Femur (tissue), 1 donor: ENCODE measurements at places on chromosomes 7 and 10.

- DNase-seq = no peak
Measured at GRCh38 chr7:137633133-137633532, 213.6 kb downstream of the DGKI start.

DNA sequence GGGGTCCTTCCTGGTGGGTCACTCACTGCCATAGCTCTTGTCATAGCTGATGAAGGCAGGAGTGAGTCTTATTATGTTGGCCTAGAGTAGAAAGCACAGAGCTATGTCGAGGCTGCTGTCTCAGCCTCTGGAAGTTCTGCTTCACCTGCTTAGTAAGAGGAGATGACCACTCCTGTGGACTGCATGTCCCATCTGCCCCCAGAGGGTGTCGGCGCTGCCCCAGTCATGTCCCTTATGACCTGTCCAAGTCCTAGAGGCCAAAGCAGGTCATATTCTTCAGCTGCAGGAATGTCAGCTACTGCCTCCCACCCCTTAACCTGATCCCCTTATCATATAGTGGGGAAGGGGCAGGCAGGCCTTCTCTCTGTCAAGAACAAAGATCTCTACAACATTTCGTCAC lies 72.4 kb upstream of the AGK start:
- DNase-seq = no peak

GRCh38 chr10:112209684-112210131 lies 26.1 kb upstream of the GPAM start:
- DNase-seq = no peak

DNA sequence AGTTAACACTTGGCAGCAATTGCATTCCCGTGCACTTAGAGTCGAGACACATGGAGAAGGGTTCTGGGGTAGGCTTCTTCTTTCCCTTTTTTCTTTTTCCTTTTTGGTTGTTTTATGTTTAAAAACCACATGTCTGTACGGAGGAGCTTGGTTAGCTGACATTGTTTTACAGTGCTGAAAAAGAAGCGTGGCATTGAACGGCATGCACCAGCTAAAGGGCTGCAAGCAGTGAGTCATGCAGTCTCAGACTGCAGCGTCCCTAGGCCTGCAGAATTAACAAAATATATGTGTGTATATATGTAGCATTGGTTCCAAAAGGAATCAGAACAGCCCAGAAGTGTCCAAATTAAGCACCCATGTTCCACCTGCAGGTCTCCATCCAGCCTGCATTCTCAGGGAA lies 211.0 kb downstream of the TCF7L2 start:
- no peak for DNase-seq

DNA sequence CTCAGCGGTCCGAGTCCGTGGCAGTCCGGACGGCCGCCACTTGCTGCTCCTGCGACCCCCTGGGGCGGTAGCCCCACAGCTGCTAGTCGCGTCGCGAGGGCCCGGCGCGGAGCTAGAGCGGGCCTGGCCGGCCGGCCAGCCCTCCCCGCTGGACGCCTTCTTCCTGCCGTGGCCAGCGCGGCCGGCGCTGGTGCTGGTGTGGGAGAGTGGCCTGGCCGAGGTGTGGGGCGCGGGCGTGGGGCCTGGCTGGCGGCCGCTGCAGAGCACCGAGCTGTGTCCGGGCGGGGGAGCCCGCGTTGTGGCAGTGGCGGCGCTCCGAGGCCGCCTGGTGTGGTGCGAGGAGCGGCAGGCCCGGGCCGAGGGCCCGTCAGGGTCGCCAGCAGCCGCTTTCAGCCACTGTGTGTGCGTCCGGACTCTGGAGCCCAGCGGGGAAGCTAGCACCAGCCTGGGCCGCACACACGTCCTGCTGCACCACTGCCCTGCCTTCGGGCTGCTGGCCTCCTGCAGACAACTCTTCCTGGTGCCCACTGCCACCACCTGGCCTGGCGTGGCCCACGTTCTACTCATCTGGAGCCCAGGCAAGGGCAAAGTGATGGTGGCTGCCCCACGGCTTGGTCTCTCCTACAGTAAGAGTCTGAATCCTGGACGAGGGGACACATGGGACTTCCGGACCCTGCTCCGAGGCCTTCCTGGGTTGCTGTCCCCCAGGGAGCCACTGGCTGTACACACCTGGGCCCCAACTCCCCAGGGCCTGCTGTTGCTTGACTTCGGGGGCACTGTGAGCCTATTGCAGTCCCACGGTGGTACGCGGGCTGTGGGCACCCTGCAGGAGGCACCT lies 631 bp downstream of the HPS6 start:
- peak; percentile 45 for DNase-seq

GRCh38 chr7:43679210-43680068 lies 49.9 kb downstream of the COA1 start:
- no peak for DNase-seq

DNA sequence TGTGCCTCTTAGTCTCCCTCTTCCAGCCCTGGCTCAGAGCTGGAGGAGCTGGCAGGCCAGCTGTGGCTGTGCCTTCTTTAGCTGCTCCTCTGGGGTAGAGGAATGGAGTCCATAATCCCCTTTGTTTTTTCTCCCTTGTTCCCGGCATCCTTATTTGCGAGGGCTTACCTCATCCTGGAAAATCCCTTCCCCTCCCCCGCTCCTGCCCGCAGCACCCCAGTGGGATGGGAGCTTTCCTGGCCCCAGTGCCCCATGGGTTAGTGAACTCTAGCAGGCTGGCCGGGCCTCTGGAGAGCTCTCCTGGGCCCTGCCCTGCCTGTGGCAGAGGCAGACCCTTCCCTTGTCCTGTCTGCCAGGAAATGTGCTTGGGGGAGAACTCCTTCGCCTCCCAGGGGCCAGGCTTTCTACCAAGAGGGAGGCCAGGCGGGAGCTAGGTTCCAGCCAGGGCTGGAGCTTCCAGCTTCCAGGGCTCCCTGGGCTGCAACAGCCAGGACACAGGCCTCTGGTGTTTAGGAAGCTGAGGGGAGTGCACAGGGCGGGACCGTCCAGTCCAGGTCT lies 16.5 kb upstream of the TRIM8 start:
- peak; percentile 60 for DNase-seq

DNA sequence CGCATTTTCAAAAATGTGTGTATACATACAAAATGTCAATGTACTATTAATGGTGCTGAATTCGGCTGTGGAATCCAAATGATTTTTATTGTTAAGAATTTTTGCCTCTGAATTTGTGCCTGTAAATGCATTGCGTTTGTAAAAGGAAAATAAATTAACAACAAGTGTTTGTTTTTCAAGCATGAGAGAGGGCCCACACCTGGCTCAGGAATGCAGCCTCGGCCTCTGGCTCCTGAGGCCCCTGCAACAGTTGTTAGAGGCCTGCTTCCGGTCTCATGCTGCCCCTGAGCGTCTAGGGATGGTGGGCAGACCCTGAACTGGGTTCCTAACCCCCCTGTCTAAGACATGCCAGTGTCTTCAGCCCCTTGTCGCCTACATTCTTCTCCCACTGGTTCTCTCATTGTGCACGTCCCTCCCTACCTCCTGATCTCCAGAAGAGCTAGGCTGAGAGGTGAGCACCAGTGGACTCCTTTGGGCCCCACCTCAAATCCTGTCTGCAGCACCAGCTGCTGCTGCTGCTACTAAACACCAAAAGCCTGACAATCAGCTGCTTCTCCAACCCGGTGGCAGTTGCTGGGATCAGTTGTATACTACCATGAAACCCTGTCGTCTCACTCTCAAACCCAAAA lies 1.9 kb upstream of the BTBD16 start:
- DNase-seq = peak; percentile 14

- no peak for DNase-seq
Measured at GRCh38 chr10:62467527-62467926, 93.4 kb downstream of the ZNF365 start.

DNA sequence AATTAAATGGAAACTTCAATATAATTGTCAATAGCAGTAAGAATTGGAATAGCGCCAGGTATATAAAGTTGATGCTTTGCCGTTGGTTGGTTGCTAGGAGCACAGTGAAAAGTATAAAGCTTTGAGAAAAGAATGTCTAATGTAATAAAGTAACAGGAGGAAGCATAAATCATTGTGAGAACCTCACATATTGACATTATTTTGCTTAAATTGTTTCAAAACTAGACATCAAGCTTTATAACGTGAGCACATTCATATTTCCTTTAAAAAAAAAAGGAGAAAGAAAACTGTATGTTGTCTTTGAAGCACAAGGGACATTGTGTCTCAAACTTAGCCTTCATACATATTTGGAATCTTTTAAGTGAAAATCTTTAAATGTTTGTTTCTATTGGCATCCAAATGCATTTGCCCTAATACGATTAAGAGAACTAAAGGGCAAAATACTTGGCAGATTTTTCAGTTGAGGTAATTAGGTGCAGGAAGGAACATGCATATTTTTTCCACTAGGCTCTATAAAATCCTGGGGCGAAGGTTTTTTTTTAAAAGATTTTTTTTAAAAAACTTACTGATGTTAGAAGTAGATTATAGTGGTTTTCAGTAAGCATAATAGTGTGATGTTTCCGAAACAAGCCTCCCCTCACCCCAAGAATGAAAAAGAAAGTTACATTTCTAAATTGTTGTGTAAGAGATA lies 92.4 kb downstream of the ARID5B start:
- DNase-seq = no peak

DNA sequence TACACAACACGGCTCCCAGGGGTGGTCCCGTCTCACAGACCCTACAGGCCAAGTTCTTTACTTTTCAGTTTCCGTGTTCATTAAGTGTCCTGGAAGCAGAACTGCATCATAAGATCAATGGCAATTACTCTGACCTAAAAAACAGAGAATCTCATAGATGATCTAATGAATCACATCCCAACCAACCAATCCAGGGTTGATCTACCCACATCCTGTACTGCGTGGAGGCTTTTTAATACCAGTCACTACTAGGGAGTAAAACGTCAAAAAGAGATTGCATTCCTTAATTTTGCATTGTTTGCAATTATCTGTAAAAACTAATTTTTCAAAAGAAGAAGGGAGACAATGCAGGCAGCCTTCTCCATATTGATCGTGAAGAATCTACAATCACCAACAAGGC lies 72.6 kb downstream of the PARD3 start:
- DNase-seq = no peak

- no peak for DNase-seq
Measured at GRCh38 chr10:23886355-23886754, 322.6 kb upstream of the KIAA1217 start.

GRCh38 chr10:133438711-133439273 lies 14.4 kb upstream of the SPRN start:
- DNase-seq = no peak

DNA sequence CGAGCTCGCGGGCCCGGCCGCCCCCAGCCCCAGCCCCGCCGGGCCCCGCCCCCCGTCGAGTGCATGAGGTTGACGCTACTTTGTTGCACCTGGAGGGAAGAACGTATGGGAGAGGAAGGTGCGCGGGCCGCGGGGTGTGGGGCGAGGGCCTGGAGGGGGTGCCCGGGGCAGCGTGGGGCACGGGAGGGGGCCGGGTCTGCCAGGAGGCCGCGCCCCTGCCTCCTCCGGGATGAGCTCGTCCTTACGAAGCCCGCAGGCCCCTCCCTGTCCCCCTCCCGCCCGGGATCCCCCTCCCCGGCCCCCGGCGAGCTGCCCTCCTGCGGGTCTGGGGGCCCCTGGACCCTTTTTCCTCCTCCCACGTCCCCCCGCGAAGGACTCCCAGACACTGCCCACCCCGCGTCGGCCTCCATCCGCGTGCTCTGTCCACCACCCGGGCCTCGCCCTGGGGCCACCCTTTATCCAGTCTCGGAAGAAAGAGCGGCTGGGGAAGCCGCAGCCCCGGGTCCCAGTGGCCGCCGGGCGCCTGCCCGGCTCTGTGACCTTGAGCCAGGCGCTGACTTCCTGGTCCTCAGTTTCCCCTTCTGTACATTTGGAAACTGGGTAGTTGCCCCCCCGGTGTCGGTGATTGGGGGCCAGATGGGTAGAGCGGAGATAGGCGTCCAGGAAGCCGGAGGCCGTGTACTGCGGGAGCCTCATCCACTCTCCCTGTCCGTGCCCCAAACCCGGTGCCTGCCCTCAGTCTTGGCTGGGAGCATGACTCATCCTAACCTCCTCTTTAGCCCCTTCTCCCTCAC lies 521 bp downstream of the LIMK1 start:
- peak; percentile 62 for DNase-seq

- no peak for DNase-seq
Measured at GRCh38 chr7:25731068-25731845, 420.7 kb upstream of the NFE2L3 start.

- peak; percentile 95 for DNase-seq
Measured at GRCh38 chr7:66075590-66076461, at the start of gene ASL. Gene ASL (plus strand): TSS chr7:66075819. CDS start chr7:66076082, 263 bp downstream.

DNA sequence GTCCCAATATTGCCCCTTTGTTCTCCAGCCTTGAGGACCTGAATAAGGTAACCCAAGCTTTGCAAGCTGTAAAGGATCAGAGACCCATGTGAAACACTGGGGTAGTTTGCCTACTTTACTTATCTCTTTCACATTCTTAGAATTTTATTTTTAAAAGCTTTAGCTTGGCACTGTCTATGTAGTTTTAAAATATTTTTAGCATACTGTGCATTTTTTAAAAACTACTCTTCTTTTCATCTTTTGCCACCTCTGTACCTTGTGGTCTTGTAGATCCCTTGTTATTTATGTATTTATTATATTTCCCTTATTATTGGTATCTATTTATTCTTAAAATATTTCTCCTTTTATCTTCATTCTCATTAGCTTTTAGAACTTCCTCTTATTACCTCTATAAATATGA lies 12.0 kb upstream of the PTPRZ1 start:
- no peak for DNase-seq
